ENCODE measurements at places on chromosomes 12 and 14. TPM values are rescaled to one million over a fixed set of nuclear protein-coding genes. Genes with fewer than 3 reads are reported as not detected.

DNA sequence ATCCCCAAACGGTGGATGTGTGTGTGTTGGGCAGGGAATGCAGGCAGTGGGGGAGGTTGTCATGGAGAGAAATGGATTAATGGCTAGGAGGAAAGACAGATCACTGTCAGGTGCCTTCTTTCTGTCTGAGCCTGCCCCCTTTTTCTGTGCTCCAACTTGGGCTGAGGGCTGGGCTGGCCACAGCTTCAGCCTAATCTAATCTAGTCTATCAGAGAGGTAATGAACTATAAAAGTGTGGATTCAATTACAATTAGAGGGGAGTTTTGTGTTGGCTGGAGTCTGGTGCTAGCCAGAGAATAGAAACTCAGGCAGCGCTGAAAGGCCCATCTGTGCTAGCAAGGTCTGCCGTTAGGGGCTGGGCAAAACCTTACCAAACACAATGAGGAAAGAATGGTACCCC, 41.2 kb downstream of the NEUROD4 start:
- no peaks in the 10 kb centered on the region for H3K4me1 ChIP-seq
- H3K36me3 ChIP-seq = no peaks in the 10 kb centered on the region
- no peak overlapping the region for H3K27ac ChIP-seq
- DNase-seq = no peak
- H3K27me3 ChIP-seq = no peaks in the 10 kb centered on the region

DNA sequence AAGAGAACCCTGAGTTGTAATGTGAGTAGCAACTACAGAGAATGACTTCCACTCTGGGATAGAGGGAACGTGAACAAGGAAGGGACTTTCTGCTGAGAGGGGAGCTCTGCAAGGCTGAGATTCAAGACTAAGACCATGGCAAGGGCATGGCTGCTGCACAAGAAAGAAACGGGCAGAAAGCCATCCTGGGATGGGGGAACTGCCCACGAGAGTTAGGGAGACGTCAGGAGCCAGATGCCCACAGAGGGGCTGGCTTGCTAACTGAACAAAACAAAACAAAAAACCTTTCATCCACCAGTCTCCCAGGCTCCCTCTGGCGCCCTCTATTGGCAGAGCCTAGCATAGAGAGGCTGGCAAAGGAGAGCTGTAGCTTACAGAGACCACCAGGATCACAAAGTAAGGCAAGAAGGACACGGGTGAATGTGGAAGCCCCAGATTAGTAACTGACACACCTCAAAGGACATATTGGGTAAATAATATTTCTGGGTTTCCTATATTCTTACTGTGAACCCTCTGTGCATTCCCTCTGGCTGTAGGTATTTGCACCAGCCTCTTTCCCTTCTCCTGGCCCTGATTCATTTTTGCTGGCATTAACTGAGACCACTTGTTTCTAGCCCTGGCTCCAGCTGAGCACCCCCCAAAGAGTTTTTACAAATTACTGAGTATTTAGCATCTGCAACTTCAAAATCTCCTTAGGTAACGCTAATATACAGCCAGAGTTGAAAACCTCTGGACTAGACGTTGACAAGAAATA, 338.3 kb downstream of the EMP1 start:
- H3K4me1 ChIP-seq = no peaks in the 10 kb centered on the region
- no peak overlapping the region for H3K27ac ChIP-seq
- no peaks in the 10 kb centered on the region for H3K27me3 ChIP-seq
- no peak overlapping the region for H3K4me3 ChIP-seq
- no peak for DNase-seq

Gene ASIC1
- total RNA-seq = 2.9 TPM

Gene SMIM10L1
- total RNA-seq = 5.4 TPM

DNA sequence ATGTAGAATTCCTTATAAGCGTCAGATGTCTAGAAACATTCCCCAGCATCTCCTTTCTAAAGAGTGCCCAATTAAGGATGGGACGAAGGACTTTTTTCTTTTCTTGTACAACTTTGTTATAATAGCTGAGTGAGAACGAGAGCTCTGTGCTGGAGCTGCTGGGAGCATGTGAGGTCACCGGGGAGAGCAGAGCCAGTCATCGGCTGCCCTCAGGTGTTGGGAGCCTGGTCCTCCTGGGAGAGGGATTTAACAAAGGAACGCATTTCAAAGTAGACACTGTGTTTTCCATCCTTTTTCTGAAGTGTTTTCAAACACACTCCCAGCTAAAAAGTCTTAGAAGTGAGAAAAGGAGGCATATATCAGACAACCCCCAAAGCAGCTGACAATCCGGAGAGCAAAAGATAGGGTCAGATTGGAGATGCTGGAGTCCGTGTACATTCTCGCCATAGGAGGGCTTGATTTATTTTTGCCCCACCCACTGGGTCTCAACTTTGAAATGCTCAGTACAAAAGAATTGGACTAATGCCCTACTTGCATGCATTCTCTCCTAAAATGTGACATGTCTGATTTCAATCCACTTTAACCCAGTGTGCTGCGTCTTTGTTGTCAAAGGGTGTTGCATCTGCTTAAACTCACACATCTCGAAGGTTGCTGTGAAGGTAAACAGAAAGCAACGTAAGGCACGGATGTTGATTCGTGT, 50.8 kb upstream of the PIWIL1 start:
- H3K27ac ChIP-seq = no peak overlapping the region
- H3K36me3 ChIP-seq = no peaks in the 10 kb centered on the region
- peak; percentile 49 for DNase-seq
- H3K4me1 ChIP-seq = no peaks in the 10 kb centered on the region

GRCh38 chr12:127038152-127038551, 1228.8 kb upstream of the TMEM132C start:
- H3K27ac ChIP-seq = no peak overlapping the region
- DNase-seq = no peak
- H3K36me3 ChIP-seq = no peaks in the 10 kb centered on the region
- no peaks in the 10 kb centered on the region for H3K4me1 ChIP-seq
- no peak overlapping the region for H3K4me3 ChIP-seq

Gene DLK1
- total RNA-seq = 8.6 TPM

- H3K4me3 ChIP-seq = no peak overlapping the region
- H3K27ac ChIP-seq = no peak overlapping the region
- H3K4me1 ChIP-seq = no peaks in the 10 kb centered on the region
- H3K27me3 ChIP-seq = no peaks in the 10 kb centered on the region
- no peak for DNase-seq
These were observed 330.6 kb upstream of the MDGA2 start for GRCh38 chr14:48005986-48006385.

Gene REM2
- total RNA-seq = 3.9 TPM

DNA sequence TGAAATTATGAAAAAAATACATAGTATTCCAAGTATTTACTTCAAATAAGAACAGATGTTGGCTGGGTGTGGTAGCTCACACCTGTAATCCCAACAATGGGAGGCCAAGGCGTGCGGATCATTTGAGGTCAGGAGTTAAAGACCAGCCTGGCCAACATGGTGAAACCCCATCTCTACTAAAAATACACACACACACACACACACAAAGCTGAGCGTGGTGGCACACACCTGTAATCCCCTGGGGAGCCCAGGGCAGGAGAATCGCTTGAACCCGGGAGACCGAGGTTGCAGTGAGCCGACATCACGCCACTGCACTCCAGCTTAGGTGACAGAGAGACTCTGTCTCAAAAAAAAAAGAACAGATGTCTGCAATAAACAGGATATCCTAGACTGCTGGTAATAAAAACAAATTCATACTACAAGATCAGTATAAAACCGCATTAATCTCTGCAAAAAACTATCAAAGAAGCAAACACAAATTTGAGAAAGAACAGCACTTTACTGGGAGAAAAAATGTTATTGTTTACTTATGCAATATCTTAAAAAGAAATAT, 23.8 kb downstream of the EEA1 start:
- H3K4me1 ChIP-seq = peaks cover 18% of the 10 kb centered on the region
- no peaks in the 10 kb centered on the region for H3K27me3 ChIP-seq
- no peak for DNase-seq
- no peak overlapping the region for H3K4me3 ChIP-seq
- H3K27ac ChIP-seq = no peak overlapping the region
- no peaks in the 10 kb centered on the region for H3K36me3 ChIP-seq

Gene MUCL1
- not detected for total RNA-seq

- no peaks in the 10 kb centered on the region for H3K36me3 ChIP-seq
- H3K4me1 ChIP-seq = no peaks in the 10 kb centered on the region
- H3K4me3 ChIP-seq = no peak overlapping the region
- no peak overlapping the region for H3K27ac ChIP-seq
- no peak for DNase-seq
These were observed 24.3 kb upstream of the PCNX1 start for GRCh38 chr14:70882776-70883492.

DNA sequence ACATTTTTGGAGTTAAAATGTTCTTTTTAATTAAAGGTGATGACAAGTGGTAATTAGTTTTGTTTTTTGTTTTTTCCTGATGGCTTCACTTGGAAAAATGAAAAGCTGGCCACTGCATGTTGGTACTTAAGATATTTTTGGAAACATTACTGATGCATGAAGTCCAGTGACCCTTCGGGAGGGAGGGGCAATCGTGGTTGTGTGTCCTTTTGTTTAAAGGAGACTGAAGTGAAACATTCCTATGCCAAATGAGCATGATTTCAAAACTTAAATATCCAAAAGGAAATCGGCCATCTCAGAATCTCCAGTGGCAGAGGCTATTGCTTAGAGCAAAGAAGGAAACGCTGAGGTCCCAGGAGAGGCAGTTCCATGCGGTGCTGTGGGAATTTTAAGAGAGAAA, 20.1 kb downstream of the LTBP2 start:
- no peaks in the 10 kb centered on the region for H3K27me3 ChIP-seq
- H3K4me3 ChIP-seq = no peak overlapping the region
- H3K4me1 ChIP-seq = peaks cover 71% of the 10 kb centered on the region
- peak overlapping the region; percentile 86 for H3K27ac ChIP-seq
- DNase-seq = no peak
- no peaks in the 10 kb centered on the region for H3K36me3 ChIP-seq

Gene FOXA1
- 11.5 TPM for total RNA-seq

- H3K27ac ChIP-seq = no peak overlapping the region
- no peaks in the 10 kb centered on the region for H3K4me1 ChIP-seq
- DNase-seq = no peak
These were observed 139.4 kb upstream of the CNTN1 start for GRCh38 chr12:40552868-40553267.

GRCh38 chr12:59452746-59453145, 143.1 kb upstream of the SLC16A7 start:
- H3K4me3 ChIP-seq = no peak overlapping the region
- no peaks in the 10 kb centered on the region for H3K4me1 ChIP-seq
- DNase-seq = no peak
- H3K36me3 ChIP-seq = no peaks in the 10 kb centered on the region

DNA sequence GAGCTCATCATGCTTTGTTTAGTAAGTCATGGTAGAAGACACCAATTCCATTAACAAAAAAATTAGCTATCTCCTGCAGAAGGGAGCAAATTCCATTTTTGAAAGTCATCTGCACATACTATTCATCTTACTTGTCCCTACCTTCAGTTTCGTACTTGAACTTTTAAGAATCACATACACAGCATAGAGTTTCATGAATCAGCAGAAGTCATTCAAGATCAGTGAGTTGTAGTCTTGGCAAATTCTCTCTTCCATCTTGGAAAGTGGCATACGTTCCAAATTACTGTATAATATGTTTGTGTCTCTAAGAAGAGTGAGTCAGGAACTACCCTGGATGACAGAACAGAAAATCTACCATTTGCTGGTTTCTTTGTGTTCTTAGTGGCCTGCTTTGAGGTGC, 14.1 kb downstream of the VRK1 start:
- H3K27me3 ChIP-seq = no peaks in the 10 kb centered on the region
- H3K36me3 ChIP-seq = no peaks in the 10 kb centered on the region
- H3K27ac ChIP-seq = no peak overlapping the region
- H3K4me3 ChIP-seq = no peak overlapping the region

- no peak overlapping the region for H3K4me3 ChIP-seq
- no peaks in the 10 kb centered on the region for H3K4me1 ChIP-seq
- H3K27me3 ChIP-seq = no peaks in the 10 kb centered on the region
- DNase-seq = no peak
These were observed 3.2 kb downstream of the RNASE1 start for GRCh38 chr14:20799456-20799891.

Gene TMPRSS12
- not detected for total RNA-seq

DNA sequence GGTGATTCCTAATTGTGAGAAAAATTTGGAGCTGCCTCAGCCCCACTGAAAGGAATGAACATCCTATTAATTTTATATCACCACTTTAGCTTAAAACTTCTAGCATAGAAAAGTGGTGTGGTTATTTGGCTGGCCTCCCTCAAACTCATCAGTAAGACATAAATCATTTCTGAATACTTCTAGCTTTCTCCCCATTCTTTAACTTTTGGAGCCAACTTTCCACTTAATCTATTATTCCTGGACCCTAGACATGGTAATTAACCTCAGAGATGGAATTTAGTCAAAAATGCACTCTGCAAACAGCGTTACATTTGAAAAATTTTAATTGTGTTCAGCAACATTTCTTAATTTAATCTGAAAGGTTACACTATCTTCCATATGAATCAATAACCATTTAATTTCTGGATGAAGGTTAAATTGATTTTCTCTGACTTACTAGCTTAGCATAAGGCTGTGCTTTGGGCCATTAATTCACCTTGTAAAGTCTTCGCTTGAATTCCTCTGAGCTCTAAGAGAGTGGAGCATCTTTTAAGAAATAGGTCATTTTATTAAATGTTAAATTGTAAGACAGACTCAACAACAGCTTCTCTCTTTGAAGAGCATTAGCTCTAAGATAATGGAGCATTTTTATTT, 753.6 kb upstream of the STXBP6 start:
- no peaks in the 10 kb centered on the region for H3K27me3 ChIP-seq
- H3K4me3 ChIP-seq = no peak overlapping the region
- H3K36me3 ChIP-seq = no peaks in the 10 kb centered on the region
- H3K27ac ChIP-seq = no peak overlapping the region
- H3K4me1 ChIP-seq = no peaks in the 10 kb centered on the region

GRCh38 chr12:11967376-11968047, 103.2 kb upstream of the BCL2L14 start:
- H3K36me3 ChIP-seq = no peaks in the 10 kb centered on the region
- no peak for DNase-seq
- H3K27ac ChIP-seq = no peak overlapping the region
- no peaks in the 10 kb centered on the region for H3K27me3 ChIP-seq
- H3K4me3 ChIP-seq = no peak overlapping the region

- no peaks in the 10 kb centered on the region for H3K4me1 ChIP-seq
- H3K36me3 ChIP-seq = no peaks in the 10 kb centered on the region
- no peak overlapping the region for H3K27ac ChIP-seq
- no peak overlapping the region for H3K4me3 ChIP-seq
These were observed 84.2 kb upstream of the GRIN2B start for GRCh38 chr12:14065616-14066015.

DNA sequence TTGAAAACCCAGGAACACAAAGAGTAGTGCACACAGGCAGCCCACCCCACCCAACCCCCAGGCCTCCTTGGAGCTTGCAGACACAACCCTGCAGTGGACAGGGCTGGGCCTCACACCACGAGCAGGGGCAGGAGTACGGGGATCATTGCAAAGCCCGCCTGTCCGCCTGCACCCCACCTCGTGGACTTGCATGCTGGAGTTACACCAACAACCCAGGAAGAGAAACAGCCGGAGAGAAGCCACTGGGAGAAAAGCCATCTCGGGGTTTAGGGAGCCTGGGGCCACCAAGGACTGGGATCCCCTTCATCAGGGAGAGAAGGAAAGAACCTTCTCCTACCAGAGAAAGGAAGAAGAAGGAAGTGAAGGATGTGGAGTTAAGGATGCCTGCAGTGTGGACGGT, 8.2 kb downstream of the KRT84 start:
- H3K4me1 ChIP-seq = peaks cover 8% of the 10 kb centered on the region
- no peak overlapping the region for H3K4me3 ChIP-seq
